NCI-H1092 (cell line): ENCODE measurements at places on chromosomes 6 and 20.

GRCh38 chr20:23222531-23223200 lies 127.9 kb upstream of the NXT1 start:
- no peak for DNase-seq

- DNase-seq = no peak
Observed at GRCh38 chr6:142883011-142883410, 62.0 kb downstream of the HIVEP2 start.

GRCh38 chr6:46528961-46529750 lies 37.9 kb upstream of the RCAN2 start:
- no peak for DNase-seq

GRCh38 chr6:36897609-36898008 lies 11.9 kb downstream of the C6orf89 start:
- no peak for DNase-seq

- DNase-seq = no peak
Observed at GRCh38 chr6:107290491-107290890, 168.9 kb downstream of the PDSS2 start.

GRCh38 chr6:113352831-113353230 lies 504.3 kb upstream of the MARCKS start:
- DNase-seq = no peak

- no peak for DNase-seq
Observed at GRCh38 chr6:5906842-5907241, 99.9 kb downstream of the NRN1 start.

DNA sequence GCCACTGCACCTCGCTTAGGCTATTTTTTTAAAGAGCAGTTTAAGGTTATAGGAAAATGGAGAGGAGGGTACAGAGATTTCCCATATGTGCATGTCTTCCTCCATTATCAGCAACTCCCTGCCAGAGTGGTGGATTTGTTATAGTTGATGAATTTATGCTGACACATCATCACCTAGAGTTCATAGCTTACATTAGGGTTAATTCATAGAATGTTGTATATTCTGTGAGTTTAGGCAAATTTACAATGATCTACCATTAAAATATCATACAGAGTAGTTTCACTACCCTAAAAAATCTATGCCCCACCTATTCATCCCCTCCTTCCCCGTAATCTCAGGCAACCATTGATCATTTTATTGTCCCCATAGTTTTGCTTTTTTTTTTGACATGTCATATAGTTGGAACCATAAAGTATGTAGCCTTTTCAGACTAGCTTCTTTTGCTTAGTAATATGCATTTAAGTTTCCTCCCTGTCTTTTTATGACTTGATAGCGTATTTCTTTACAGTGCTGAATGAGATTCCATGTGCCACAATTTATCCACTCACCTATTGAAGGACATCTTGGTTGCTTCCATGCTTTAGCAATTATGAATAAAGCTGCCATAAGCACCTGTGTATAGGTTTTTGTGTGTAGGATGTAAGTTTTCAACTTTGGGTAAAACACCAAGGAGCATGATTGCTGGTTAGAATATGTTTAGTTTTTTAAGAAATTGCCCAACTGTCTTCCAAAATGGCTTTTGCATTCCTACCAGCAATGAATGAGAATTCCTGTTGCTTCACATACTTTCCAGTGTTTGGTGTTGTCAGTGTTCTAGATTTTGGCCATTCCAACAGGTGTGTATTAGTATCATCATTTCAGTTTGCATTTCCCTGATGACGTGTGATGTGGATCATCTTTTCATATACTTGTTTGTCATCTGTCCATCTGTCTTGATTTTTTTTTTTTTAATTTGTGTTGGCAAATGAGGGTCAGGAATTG lies 60.2 kb downstream of the NCOA3 start:
- DNase-seq = no peak

GRCh38 chr6:17115251-17116116 lies 13.6 kb downstream of the STMND1 start:
- no peak for DNase-seq

- DNase-seq = no peak
Observed at GRCh38 chr6:105482227-105482844, 79.5 kb upstream of the PREP start.

DNA sequence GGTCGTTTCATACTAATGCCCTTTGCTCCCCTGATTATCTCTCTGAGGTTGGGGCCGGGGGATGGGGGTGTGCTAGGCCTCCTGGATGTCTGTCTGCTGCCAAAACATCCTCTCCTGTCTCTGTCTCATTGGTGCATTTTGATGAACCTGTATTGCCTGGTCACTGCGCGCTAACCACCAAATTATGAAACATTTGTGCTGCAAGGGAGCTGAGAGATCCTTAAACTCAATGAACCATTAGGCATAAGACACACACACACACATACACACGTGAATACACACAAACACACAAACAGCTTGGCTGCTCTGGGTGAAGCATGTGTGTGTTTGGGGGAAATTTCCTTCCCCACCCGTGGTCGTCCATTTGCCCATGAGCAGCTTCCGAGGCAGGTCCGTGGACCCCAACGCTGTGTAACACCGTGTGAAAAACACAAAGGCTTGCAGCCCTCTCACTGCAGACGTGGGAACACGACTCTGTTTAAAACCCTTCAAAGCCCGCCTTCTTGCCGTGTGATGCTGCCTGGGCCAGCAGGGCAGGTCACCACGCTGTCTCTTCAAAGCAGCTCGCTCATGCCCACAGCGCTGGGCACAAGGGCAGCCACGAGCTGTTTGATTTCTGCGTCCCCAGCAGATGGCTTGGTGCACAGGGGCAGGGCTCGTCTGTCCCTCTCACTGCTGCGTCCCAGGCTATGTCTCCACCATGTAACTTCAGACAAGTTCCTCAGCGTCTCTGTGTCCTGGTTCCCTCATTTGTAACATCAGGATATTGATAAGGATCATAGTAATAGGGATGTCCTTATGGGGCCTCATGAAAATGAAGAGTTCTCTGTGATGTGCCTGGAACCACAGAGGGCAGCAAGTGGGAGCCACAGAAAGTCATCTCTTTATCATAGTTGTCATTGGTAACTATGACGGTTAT lies 96.8 kb downstream of the CDH26 start:
- no peak for DNase-seq
